ENCODE measurements at places on chromosomes 5 and 9.

DNA sequence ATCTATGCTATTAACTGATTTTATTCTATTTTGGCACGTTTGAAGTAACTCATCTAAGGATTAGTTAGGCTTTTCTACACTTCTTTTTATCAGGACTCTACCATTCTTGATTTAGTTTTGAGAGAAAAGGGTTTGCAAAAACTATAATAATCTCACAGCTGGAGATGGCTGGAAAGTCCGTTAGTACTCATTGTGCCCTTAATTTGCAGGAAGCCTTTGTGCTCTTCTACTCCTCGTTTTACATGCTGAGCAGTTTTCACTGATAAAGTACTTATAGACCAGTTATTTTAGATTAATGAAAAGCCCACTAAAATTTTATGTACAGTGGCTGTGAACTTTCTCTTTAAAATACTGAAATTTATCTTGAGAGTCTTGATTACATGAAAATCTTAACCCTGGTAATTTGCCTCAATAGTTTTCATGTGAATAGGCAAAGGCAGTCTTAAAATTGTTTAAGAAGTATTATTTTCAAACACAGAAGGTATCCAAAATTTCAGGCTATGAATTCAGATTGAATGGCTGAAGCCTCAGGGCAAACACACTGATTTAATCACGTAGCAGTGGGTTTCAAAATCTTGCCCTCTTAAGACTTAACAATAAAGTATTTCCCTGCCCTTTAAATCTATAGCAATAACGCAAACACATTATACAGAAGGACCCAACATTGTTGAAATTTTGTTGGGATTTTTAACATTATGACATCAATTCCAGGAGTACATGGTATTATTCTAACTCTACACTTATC is 18.6 kb downstream of the MLLT3 start:
- DNase-seq: no peak

DNA sequence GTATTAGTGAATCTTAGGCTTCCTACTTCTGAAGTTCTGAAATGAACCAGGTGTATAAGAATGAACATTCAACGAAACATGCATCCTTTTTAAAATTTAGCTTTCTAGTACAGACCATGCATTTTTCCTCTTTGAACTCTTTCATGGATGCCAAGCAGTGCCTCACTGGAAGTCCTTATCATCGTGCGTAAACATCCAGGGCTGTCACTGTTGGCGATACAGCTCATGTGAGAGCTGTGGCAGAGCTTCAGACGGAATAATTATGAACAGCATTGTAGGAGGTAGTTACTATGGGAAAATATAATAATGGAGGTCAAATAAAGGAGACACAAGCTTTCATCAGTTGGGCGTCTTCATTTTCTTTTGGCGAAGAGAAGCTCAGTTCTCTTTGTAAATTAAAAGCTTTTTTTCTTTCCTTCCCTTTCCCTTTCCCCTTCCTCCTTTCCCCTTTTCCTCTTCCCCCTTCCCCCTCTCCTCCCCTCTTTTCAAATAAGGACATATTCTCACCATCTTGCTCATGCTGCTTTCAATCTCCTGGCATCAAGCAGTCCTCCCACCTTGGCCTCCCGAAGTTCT is 167.3 kb downstream of the KDM4C start:
- no peak for DNase-seq

- no peak for DNase-seq
Observed at GRCh38 chr9:3330792-3331420, 194.9 kb downstream of the RFX3 start.

DNA sequence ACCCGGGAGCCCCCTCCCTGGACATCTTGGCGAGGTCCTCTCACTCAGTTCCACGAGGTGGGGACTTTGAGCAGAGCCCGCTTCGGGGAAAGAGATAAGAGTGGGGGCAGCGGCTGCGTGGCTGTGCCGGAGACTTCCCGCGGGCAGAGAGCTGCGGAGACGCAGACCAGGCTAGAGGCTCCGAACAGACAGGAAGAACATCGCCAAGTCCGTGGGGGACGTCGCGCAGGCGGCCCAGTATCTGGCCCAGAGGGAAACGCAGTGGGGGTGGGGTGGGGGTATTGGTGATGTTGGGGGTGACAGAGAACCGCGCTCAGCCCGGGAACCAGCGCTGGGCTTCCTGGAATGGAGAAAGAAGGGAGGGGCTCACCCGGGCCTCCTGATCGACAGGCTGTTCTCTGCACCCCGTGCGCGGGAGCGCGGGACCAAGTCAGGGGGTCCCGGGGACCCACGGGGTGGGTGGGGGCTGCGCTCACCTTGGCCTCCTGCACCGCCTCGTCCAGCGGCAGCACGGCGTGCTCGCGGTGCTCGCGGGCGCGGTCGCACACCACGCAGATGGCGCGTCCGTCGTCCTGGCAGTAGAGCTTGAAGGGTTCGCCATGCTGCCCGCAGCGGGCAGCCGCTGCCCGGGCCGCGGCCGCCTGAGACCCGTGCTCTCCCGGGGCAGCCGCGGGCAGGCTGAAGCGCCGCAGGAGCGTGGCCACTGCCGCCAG is 727 bp downstream of the TRIM7 start:
- no peak for DNase-seq

DNA sequence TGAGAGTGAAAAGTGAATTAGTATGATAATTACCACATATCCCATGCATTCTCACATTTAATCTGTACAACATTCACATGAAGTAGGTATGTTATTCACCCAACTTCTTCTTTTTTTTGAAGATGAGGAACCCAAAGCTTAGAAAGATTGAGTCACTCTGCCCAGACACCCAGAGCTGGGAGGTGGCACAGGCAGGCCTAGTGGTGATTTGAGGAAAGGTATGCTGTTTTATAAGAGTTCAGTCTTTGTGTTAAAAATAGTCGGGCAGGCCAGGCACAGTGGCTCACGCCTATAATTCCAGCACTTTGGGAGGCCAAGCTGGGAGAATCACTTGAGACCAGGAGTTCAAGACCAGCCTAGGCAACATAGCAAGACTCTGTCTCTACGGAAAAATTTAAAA is 285.3 kb downstream of the NR3C1 start:
- DNase-seq: no peak

- DNase-seq: no peak
Observed at GRCh38 chr5:95081500-95081960, 203.4 kb downstream of the MCTP1 start.

DNA sequence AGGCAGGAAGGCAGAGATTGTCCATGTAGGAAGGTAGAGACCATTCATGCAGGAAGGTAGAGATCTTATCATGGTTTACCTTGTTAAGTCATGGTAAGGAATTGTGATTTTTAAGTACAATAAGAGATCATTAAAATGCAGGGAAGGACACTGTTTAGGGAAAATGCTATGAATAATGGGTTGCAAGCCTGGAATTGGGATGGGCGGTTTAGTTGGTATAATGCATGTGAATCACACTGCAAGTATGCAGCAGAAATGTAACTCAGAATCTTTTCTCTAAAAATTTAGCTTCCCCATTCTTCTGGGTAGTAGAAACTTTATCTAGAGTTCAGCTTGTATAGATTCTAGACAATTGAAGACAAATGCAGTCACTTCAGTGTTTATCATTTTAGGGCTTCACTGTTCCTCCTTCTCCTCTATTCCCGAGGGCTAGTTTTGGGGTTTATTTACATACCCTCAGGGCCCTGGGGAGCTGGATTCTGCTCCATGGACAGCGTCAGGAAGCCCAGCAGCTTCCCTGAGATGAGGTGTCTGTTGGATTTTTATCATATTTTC is 212.0 kb downstream of the SREK1 start:
- no peak for DNase-seq

DNA sequence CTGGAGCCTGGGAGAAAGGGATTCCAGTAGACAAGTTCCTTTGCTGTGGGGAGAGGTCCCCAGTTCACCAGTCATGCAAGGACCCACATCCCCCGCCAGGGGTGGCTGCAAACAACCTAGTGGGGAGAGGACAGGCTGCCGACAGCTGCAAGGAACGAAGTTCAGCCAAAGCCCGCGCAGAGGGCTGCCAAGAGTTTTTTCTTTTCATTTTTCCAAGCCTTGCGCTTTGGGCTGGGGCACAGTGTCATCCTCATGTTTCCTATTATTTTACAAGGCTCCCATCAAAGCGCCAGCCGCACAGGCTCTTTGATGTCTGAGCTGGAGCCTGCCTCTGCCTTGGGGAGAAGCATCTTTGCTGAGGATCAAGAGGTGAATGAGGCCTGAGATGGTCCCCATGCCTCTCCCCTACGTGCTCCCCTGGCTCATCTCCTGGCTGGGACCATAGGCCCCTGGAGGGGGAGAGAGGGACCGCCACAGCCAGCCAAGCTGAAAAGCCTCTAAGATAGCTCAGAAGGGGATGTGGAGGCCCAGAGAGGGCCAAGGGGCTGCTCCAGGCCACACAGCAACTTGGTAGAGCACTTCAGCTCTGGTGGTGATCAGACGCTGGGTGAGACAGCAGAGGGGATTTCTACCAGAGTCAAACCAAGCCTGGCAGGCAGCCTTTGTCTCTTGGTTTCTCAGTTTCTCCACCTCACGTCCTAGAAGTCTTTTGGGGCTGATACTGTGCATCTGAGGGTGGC is 50.4 kb upstream of the SYNPO start:
- peak; percentile 58 for DNase-seq

- DNase-seq: no peak
Observed at GRCh38 chr5:137335493-137335892, 163.6 kb downstream of the SPOCK1 start.

DNA sequence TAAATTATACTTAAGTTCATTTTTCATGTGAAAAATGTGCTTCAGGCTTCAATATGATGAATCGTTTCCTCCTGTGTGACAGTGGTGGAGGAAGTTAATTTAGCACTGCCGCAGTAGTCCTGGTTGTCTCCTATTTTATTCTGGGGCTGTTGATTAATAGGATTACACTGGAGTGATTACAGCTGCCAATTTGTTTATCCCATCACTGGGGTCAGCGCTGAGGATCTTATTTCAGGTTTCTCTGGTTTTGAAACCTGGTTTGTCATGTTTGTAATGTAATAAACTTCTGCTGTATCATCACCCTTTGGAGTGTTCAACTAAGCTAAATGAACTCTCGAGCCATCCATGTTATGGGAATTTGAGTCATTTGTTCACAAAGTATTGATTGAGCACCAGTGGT is 241.7 kb upstream of the KCNN2 start:
- DNase-seq: no peak

DNA sequence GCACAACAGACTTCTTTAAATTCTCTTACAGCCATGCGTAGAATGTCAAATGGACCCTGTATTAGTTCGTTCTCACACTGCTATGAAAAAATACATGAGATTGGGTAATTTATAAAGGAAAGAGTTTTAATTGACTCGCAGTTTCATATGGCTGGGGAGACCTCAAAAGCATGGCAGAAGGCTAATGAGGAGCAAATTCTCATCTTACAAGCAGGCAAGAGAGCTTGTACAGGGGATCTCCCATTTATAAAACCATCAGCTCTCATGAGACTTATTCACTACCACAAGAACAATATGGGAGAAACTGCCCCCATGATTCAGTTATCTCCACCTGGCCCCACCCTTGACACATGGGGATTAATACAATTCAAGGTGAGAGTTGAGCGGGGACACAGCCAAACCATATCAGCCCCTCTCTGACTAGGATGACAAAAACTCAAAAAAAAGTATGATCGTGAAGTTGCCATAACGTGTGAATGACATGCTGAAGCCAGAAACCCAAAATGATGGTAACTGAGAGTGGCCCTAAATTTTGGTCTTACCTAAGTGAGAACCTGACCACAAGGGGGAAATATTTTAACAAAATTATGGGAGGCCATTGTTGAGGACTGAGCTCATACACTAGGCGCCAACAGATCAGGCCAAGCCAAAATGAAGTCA is 17.5 kb upstream of the TEX10 start:
- peak; percentile 24 for DNase-seq

DNA sequence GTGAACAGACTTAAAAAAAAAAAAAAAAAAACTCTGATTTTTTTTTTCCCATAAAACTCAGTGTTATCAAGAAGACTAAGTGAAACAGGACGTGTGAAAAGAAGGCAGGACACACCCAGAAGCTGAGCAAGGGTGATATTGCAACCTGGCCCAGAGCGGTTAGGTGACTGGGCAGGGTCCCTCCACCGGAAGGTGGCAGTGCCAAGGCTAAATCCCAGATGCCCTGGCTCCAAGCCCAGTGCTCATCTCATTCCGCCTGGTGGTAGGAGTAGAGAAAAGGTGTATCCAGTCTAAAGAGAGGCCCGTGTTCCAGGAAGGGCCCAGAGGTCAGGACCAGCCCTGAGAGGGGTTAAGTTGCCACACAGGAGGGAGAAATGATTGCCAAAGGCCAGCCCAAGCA is 51.5 kb upstream of the SAP30L start:
- DNase-seq: no peak

- no peak for DNase-seq
Observed at GRCh38 chr9:36935332-36935731, 98.7 kb downstream of the PAX5 start.

DNA sequence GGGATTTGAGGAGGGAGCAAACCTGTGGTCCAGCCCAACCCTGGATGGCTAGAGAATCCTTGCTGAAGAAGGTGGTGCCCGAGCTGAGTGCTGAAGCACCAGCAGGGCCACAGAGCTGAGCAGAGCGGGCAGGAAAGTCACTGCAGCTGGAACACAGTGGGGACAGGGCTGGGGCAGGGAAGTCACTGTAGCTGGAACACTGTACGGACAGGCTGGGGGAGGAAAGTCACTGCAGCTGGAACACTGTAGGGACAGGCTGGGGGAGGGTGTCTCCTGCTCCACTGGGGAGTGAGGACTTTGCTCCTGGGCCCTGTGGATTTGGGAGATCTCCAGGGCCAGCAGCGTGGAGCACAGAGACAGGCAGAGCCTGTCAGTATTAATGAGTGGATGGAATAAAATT is 9.0 kb upstream of the SUSD3 start:
- DNase-seq: no peak

DNA sequence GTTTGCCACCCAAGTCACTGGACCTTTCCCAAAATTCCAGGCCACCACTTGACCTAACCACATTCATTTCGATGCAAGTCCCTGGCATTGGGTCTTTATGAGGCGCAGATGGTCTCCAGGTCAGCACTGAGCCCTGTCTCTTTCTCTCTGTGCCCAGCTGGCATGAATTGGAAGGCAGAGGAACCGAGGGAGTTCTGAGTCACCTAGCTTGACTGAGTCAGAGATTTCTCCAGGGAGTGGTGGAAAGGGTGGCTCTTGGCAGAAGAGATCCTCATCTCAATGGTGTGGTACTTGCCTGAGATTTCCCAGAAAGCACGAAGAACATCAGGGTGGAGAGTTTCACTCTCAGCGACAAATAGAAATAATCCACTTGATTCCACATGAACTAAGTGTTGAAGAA is 43.8 kb downstream of the WDR36 start:
- no peak for DNase-seq

GRCh38 chr5:174086751-174087150 is 41.2 kb downstream of the NSG2 start:
- no peak for DNase-seq

DNA sequence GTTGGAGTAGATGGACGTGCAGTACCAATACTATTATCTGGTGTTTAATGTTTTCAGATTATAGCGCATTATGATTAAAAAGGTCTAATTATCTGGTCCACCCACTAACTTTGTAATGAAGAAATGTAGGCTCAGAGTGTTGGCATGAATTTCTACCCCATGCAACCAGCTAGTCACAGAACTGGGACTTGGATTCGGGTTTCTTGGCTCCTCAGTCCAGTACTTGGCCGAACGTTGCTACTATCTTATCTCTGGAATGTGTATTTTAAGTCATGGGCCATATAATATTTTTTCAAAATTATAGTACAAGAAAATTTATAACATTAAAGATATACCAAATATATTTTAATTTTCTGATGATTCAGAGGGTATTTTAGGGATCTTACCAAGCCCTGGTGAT is 657.5 kb upstream of the DMAC1 start:
- no peak for DNase-seq
